ENCODE measurements at places on chromosomes 1 and 21.
A peak's percentile ranks its signal among the peaks of the same experiment; 100 is the strongest.

DNA sequence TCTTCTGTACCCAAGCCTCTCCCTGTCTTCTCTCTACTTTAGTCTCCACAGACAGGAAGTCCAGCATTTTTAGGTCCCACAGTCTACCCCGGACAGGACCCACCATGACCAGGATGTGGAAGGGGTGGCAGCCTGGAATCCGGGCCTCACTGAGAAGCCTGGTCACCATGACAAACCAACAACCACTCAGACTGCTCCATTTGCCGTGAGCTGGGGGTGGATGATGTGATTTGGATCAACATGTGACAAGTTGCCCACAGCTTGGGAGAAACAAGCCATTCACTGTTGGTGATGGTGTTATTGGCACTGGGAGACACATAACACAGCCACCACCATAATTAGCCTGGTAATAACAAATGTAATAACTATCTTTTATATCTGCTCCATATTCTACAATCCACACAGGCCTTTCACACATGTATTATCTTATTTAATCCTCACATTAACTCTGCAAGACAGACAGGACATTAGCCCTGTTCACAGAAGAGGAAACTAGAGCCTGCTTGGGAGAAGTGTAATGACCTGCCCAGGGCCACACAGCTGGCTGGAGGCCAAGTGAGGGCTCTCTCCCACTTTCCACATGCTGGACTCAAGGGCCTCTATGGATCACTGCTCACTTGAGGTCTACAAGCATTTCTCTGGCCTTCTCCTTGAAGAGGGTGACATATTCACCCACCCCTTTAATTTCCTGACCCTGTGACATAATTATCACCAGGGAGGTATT lies 22.9 kb downstream of the MEF2D start:
- no peak for DNase-seq

GRCh38 chr1:63322944-63323864 lies 837 bp downstream of the FOXD3 start:
- peak; percentile 33 for DNase-seq

GRCh38 chr1:81126989-81127581 lies 673.6 kb upstream of the ADGRL2 start:
- no peak for DNase-seq

GRCh38 chr1:202007805-202008489 lies 2.4 kb upstream of the ELF3 start:
- no peak for DNase-seq

- DNase-seq, result no peak
Measured at GRCh38 chr1:202648605-202649226, 61.5 kb downstream of the SYT2 start.

GRCh38 chr1:47262787-47263413 lies 30.9 kb upstream of the TAL1 start:
- peak; percentile 22 for DNase-seq

All from activated T-cell treated with anti-CD3 and anti-CD28 coated beads for 48 hours (primary cell).